Gastrocnemius medialis (tissue), 4 donors: ENCODE measurements at places on chromosomes 7 and 10. TPM values are rescaled to one million over a fixed set of nuclear protein-coding genes. Genes with fewer than 3 reads are reported as not detected.

GRCh38 chr10:49009199-49009979 lies 69.7 kb upstream of the LRRC18 start:
- no peak overlapping the region for H3K4me3 ChIP-seq
- peaks cover 13% of the 10 kb centered on the region for H3K4me1 ChIP-seq
- DNase-seq: no peak
- no peaks in the 10 kb centered on the region for H3K36me3 ChIP-seq
- H3K27me3 ChIP-seq: no peaks in the 10 kb centered on the region
- H3K27ac ChIP-seq: no peak overlapping the region

DNA sequence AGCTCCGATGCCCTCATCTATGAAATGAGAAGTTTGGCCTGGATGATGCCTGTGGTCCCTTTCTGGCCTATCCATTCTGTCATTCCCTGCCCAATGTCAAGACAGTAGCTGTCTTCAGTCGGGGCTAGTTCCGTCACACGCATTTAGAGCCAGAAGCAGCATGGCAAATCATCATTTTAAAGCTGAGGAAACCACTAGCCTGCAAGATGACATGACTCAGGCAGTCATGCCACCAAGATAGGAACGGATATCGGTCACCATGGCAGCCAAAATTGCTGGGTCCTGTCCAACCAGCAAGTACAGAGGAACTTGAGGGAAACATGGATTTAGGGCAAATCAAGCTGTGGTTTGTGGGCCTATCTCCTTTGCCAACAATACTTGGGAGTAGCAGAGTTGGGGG lies 64.5 kb upstream of the MRLN start:
- no peak overlapping the region for H3K4me3 ChIP-seq
- H3K4me1 ChIP-seq: no peaks in the 10 kb centered on the region
- H3K36me3 ChIP-seq: no peaks in the 10 kb centered on the region
- H3K27ac ChIP-seq: no peak overlapping the region
- no peaks in the 10 kb centered on the region for H3K27me3 ChIP-seq

DNA sequence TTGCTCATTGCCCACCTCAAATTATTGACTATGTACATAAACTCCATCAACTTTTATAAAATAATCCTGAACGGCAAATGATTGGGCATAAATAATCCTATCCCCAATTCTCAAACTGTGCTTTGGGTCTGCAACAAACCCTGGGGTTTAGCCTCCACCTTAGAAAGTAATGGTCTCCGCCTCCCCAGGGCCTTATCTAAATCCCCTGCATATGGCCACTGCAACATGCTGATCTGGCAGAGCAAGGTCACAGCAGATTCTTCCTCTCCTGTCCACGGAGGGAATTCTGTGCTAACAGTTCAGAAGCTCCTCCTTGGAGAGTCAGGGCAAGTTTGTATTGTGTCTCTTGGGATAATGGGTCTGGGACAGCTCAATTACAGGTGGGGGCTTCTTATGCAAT lies 18.4 kb downstream of the FXYD4 start:
- H3K4me3 ChIP-seq: no peak overlapping the region
- DNase-seq: no peak
- no peaks in the 10 kb centered on the region for H3K36me3 ChIP-seq
- no peaks in the 10 kb centered on the region for H3K27me3 ChIP-seq
- peaks cover 10% of the 10 kb centered on the region for H3K4me1 ChIP-seq
- H3K27ac ChIP-seq: peak overlapping the region; percentile 1

- no peaks in the 10 kb centered on the region for H3K27me3 ChIP-seq
- H3K36me3 ChIP-seq: no peaks in the 10 kb centered on the region
- DNase-seq: no peak
- H3K4me1 ChIP-seq: peaks cover 67% of the 10 kb centered on the region
These were observed 70.7 kb downstream of the LCOR start for GRCh38 chr10:96902731-96903358.

- no peak overlapping the region for H3K4me3 ChIP-seq
- no peak for DNase-seq
- H3K36me3 ChIP-seq: no peaks in the 10 kb centered on the region
- H3K4me1 ChIP-seq: peaks cover 8% of the 10 kb centered on the region
These were observed 197.3 kb downstream of the PRPF18 start for GRCh38 chr10:13784067-13784466.

GRCh38 chr10:97503406-97503805 lies 4.7 kb downstream of the UBTD1 start:
- no peak overlapping the region for H3K4me3 ChIP-seq
- H3K27ac ChIP-seq: peak overlapping the region; percentile 1
- peaks cover 23% of the 10 kb centered on the region for H3K4me1 ChIP-seq
- no peaks in the 10 kb centered on the region for H3K36me3 ChIP-seq
- DNase-seq: peak; percentile 46

DNA sequence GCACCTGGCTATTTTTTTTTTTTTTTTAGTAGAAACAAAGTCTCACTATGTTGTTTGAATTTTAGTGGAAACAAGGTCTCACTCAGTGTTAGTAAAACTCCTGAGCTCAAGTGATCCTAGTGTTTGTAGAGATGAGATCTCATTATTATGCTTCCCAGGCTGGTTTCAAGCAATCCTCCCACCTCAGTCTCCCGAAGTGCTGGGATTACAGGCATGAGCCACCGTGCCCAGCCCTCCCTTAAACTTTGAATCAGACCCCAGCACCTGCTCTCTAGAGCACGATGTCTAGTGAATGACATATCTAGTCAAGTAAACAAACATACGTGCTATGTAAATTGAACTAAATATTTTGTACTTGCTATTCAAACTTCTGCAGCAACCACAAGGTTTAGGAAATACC lies 105.6 kb upstream of the MYO3A start:
- DNase-seq: no peak
- H3K27me3 ChIP-seq: no peaks in the 10 kb centered on the region
- no peaks in the 10 kb centered on the region for H3K4me1 ChIP-seq
- H3K36me3 ChIP-seq: no peaks in the 10 kb centered on the region
- H3K27ac ChIP-seq: no peak overlapping the region

- no peak for DNase-seq
- no peak overlapping the region for H3K27ac ChIP-seq
- no peaks in the 10 kb centered on the region for H3K27me3 ChIP-seq
- no peak overlapping the region for H3K4me3 ChIP-seq
- no peaks in the 10 kb centered on the region for H3K36me3 ChIP-seq
These were observed 44.4 kb upstream of the ELN start for GRCh38 chr7:73983437-73984164.

- no peaks in the 10 kb centered on the region for H3K4me1 ChIP-seq
- H3K27me3 ChIP-seq: no peaks in the 10 kb centered on the region
- no peak overlapping the region for H3K4me3 ChIP-seq
- no peak overlapping the region for H3K27ac ChIP-seq
- no peak for DNase-seq
These were observed 90.1 kb downstream of the RTKN2 start for GRCh38 chr10:62178568-62178967.

DNA sequence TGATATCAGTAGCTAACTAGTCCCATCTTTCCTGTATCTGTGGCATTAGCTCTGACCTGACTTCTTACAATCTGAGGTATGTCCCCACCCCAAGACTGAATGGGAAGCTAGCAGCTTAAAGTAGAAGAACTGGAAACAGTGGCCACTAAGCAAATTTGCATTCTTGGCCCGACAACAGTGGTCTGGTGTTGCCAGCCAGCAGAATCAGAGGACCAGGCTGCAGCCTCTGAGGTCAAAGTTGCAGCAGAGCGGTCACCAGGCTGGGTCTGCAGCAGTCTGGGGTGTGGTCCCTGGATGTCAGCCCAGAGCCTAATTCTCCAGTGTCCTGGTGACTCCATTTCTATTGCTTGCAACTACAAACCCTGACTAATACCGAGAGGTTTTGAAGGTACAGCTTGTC lies 26.3 kb downstream of the FAM107B start:
- no peaks in the 10 kb centered on the region for H3K27me3 ChIP-seq
- peak overlapping the region; percentile 54 for H3K27ac ChIP-seq
- no peaks in the 10 kb centered on the region for H3K36me3 ChIP-seq
- peaks cover 4% of the 10 kb centered on the region for H3K4me1 ChIP-seq
- DNase-seq: no peak
- no peak overlapping the region for H3K4me3 ChIP-seq

DNA sequence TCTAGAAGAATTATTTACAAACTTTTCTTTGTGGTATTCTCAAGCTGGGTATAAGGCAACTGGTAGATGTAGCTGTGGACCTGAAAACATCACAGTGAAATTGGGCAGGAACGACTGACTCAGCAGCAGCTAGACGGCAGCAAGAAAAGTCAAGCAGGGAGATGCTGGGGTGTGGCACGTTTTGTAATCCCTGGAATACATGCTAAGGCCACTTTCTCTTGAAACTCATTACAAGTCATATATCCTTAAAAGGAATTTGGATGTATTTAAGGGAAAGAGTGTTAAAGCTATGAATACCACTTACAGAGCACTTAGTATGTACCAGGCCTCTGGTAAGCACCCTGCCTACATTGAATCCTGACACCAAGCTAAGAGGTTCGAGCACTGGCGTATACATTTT lies 17.4 kb downstream of the BEND7 start:
- peaks cover 4% of the 10 kb centered on the region for H3K36me3 ChIP-seq
- no peak for DNase-seq
- H3K4me3 ChIP-seq: no peak overlapping the region
- no peaks in the 10 kb centered on the region for H3K27me3 ChIP-seq
- no peak overlapping the region for H3K27ac ChIP-seq

DNA sequence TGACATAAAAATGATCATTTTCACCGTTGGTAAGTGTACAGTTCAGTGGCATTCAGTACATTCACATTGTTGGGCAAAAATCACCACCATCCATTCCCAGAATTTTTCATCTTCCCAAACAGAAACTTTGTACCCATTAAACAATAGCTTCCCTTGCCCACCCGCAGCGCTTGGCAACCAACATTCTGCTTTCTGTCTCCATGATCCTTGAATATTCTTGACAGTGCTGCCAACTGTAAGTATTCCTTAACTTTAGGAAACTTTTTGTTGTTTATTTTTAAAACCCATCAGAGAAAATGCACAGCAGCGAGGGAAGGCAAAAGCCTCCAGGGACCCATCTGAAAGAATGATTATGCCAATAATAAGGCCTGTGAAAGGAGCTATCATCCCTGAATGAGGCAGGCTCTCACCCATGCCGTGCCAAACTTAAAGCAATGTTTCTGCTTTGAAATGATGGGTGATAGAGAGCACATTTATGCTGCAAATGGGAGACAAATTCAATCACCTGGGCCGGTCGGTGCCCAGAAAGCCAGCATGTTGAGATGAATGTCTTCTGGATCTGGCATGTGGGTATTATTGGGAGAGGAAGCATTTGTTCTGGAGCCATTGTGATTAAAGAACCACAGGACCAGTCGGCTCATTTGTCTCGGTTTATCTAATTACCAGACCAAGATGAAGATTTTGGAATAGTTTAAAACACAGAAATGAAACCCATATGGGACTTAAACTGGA lies 202.1 kb upstream of the NPVF start:
- no peak for DNase-seq
- no peak overlapping the region for H3K4me3 ChIP-seq
- no peaks in the 10 kb centered on the region for H3K36me3 ChIP-seq
- no peaks in the 10 kb centered on the region for H3K27me3 ChIP-seq
- H3K27ac ChIP-seq: no peak overlapping the region
- no peaks in the 10 kb centered on the region for H3K4me1 ChIP-seq

DNA sequence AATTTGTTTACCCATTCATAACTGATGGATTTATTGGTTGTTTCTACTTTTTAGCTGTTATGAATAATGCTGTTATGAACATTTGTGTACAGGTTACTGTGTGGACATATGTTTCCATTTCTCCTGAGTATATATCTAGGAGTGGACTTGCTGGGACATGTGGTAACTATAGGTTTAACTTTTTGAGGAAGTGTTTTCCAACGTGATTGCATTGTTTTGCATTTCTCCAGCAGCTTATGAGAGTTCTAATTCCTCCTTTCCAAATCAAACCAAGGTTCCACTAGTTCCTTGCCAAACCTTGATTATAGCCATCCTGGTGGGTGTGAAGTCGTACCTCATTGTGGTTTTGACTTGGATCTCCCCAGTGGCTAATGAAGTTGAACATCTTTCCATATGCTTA lies 2.6 kb upstream of the PRF1 start:
- no peaks in the 10 kb centered on the region for H3K27me3 ChIP-seq
- H3K36me3 ChIP-seq: no peaks in the 10 kb centered on the region
- no peak overlapping the region for H3K4me3 ChIP-seq
- no peaks in the 10 kb centered on the region for H3K4me1 ChIP-seq
- no peak overlapping the region for H3K27ac ChIP-seq

GRCh38 chr10:92763634-92764155 lies 73.9 kb downstream of the HHEX start:
- no peaks in the 10 kb centered on the region for H3K36me3 ChIP-seq
- H3K27me3 ChIP-seq: no peaks in the 10 kb centered on the region

DNA sequence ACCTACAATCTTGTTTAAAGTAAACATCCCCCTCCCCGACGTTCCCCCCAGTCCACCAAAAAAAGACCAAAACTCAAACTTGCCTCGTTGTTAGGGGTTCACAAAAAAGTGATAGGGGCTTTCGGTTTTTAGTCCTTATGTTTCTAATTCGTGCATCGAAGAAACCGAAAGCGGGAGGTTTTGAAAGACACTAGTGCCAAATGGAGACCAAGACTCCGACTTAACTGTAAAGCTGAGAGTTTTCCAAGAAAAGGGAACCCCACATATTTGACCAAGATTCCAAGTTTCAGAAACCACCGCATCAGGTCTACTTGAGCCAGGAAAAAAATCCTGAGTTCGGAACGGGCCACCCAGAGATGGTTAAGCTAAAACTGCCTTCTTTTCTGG lies 534 bp downstream of the PSMA2 start:
- H3K4me3 ChIP-seq: peak overlapping the region; percentile 93
- H3K27me3 ChIP-seq: no peaks in the 10 kb centered on the region
- peaks cover 36% of the 10 kb centered on the region for H3K4me1 ChIP-seq
- peaks cover 24% of the 10 kb centered on the region for H3K36me3 ChIP-seq
- peak overlapping the region; percentile 91 for H3K27ac ChIP-seq
- no peak for DNase-seq

DNA sequence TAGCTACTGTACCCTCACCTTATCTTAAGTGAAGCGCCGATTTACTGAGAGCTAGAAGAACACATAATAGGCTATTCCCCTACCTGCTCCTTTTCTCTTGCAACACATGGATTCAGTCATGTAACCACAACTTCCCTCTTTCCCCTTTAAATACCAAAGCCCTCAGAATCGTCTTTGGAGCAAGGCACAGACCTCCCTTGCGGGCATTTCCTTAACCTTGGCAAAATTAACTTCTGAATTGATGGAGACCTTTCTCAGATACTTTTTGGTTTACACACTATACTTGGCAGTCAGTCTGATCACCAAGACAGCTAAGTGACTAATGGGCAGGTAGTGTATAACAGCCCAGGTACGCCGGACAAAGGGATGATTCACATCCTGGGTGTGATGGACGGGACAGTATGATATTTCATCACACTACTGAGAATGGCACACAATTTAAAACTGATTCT lies 72.7 kb upstream of the SEC61G start:
- no peak overlapping the region for H3K27ac ChIP-seq
- DNase-seq: no peak
- no peaks in the 10 kb centered on the region for H3K36me3 ChIP-seq
- no peaks in the 10 kb centered on the region for H3K27me3 ChIP-seq
- H3K4me1 ChIP-seq: peaks cover 4% of the 10 kb centered on the region

The POM121 gene
- total RNA-seq: 9.7 TPM

The AKR1C4 gene
- total RNA-seq: not detected

The LRIT1 gene
- not detected for total RNA-seq
